ENCODE measurements at places on chromosomes 2 and 18. TPM values are rescaled to one million over a fixed set of nuclear protein-coding genes. Genes with fewer than 3 reads are reported as not detected.

- no peaks in the 10 kb centered on the region for H3K36me3 ChIP-seq
- no peak overlapping the region for H3K27ac ChIP-seq
- no peaks in the 10 kb centered on the region for H3K27me3 ChIP-seq
- H3K4me1 ChIP-seq, result no peaks in the 10 kb centered on the region
- no peak overlapping the region for H3K4me3 ChIP-seq
These were observed 638.5 kb upstream of the PKDCC start for GRCh38 chr2:41409328-41409727.

GRCh38 chr18:50590593-50590992 is 30.7 kb downstream of the MAPK4 start:
- H3K36me3 ChIP-seq, result no peaks in the 10 kb centered on the region
- no peak overlapping the region for H3K27ac ChIP-seq
- DNase-seq, result no peak
- H3K27me3 ChIP-seq, result no peaks in the 10 kb centered on the region
- H3K4me1 ChIP-seq, result peaks cover 2% of the 10 kb centered on the region
- no peak overlapping the region for H3K4me3 ChIP-seq

DNA sequence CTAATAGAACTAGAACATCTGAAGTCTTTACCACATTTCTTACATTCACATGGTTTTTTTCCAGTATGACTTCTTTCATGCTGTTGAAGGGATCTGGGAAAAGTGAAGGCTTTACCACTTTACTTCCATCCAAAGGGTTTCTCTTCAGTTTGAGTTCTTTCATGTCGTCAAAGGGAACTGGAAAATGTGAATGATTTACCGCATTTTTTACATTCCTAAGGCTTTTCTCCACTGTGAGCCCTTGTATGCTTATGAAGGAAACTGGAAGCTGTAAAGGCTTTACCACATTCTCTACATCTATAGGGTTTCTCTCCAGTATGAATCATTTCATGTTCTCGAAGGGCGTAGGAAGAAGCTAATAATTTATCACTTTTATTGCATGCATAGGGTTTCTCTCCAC is 46.7 kb downstream of the NBEAL1 start:
- H3K36me3 ChIP-seq, result peaks cover 8% of the 10 kb centered on the region
- no peaks in the 10 kb centered on the region for H3K27me3 ChIP-seq
- H3K4me3 ChIP-seq, result no peak overlapping the region
- no peak overlapping the region for H3K27ac ChIP-seq
- no peaks in the 10 kb centered on the region for H3K4me1 ChIP-seq

DNA sequence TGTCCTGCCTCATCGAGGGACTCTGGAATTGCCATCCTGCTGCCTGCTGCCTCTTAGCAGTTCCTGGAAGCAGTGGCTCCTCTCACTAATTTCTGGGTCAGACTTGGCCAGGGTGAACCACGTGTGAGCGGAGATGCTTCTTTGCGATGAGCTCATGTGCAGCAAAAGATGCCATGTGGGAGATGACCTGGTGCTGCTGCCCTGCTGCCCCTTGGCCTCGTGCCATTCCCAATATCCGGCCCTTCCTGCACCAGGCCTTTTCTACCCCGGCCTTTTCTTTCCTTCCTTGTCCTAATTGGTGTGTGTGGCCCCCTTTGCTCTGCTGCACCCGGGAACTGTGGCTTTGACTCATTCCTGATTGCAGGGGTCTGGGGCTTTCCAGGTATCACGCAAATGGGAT is 296.9 kb upstream of the HS6ST1 start:
- no peak overlapping the region for H3K27ac ChIP-seq
- H3K4me1 ChIP-seq, result no peaks in the 10 kb centered on the region
- no peak for DNase-seq
- H3K36me3 ChIP-seq, result no peaks in the 10 kb centered on the region
- no peaks in the 10 kb centered on the region for H3K27me3 ChIP-seq
- no peak overlapping the region for H3K4me3 ChIP-seq

DNA sequence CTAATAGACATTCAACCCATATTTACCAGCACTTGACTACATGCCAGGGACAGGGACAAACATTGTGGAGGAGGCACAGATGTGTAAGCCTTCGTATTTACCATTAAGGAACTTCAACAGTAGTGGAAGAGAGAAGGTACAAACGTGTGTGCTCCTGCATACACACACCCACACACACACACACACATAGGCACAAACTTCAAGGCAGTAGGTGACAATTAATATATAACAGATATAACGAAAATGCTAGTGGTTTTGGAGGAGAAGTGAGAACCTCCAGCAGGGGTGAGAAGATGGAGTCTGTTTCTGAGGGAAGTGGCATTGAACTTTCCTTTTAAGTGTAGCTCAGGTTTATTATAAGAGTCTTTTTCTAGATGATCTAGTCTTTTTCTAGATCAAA is 231.1 kb downstream of the SETBP1 start:
- peaks cover 24% of the 10 kb centered on the region for H3K27me3 ChIP-seq
- H3K4me3 ChIP-seq, result no peak overlapping the region
- H3K4me1 ChIP-seq, result peaks cover 12% of the 10 kb centered on the region
- H3K36me3 ChIP-seq, result no peaks in the 10 kb centered on the region
- no peak overlapping the region for H3K27ac ChIP-seq
- no peak for DNase-seq

DNA sequence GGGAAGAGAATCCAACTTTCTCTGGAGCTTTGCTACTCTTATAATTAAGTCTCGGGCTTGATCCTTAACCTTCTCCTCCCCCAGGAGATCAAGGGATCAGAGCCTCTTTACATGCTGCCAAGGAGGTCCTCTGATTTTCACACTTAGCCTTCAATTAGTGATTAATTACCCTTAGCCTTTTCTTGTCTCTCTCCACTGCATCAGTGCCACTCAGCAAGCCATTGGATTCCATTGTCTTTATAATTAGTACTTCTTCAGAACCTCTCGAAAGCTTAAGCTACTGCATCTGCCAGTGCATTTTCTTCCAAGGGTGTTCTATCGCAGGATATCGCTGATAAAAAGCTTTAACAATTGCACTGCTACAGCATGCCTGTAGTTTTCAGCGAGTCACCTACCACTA is 477.0 kb upstream of the MEIS1 start:
- H3K4me3 ChIP-seq, result no peak overlapping the region
- no peaks in the 10 kb centered on the region for H3K36me3 ChIP-seq
- H3K4me1 ChIP-seq, result no peaks in the 10 kb centered on the region

DNA sequence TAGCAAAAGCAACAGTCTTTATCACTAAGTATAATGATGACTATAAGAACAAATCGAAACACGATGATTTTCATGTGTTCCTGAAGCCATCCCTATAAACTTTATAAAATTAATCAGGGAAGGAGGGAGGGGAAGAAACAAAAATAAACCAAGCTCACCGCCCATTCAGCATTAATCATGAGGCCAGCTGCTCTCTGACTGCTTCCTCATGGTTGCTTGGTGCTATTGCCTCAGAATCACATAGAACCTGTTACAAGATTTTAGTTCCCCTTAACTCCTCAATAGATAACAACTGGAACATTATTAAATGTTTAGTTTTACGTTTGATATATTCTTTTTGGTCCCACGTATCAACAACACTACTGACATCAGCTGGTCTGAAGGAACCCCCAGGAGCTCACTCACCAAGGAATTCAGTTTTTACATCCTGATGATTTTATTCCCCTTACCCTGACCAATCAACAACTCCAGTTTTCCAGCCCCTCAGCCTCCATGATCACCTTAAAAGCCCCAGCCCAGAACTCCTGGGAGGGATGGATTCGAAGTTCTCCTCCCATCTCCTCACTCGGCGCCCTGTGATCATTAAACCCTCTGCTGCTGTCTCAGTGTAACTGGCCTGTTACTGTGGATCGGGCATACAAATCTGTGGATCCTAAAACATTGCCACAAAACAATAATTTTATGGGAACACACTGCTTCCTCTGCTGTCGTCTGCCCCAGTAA is 10.6 kb upstream of the HNRNPLL start:
- H3K36me3 ChIP-seq, result peaks cover 9% of the 10 kb centered on the region
- H3K27me3 ChIP-seq, result no peaks in the 10 kb centered on the region
- no peak for DNase-seq
- peaks cover 74% of the 10 kb centered on the region for H3K4me1 ChIP-seq
- no peak overlapping the region for H3K4me3 ChIP-seq

DNA sequence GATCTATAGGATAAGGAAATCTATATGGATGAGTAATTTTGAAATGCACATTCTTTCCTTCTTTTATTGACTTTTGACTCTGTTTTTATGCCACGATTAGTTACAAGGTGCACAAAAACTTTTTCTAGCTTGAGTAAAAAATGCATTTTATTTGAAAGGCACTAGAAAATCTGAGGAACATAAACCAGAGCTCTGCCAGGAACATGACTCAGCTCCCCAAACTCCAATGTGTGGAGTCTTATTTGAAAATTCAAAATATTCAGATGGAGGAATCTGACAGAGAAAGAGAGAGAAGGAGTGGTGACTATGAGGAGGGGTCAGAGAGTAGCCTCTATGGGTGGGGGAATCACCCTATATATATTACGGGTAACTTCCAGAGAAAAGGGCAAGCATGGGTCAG is 231.0 kb downstream of the DCC start:
- H3K27me3 ChIP-seq, result no peaks in the 10 kb centered on the region
- H3K36me3 ChIP-seq, result no peaks in the 10 kb centered on the region
- DNase-seq, result no peak
- no peak overlapping the region for H3K4me3 ChIP-seq

- H3K27me3 ChIP-seq, result no peaks in the 10 kb centered on the region
- DNase-seq, result no peak
- no peaks in the 10 kb centered on the region for H3K36me3 ChIP-seq
- no peaks in the 10 kb centered on the region for H3K4me1 ChIP-seq
- no peak overlapping the region for H3K27ac ChIP-seq
- H3K4me3 ChIP-seq, result no peak overlapping the region
These were observed 86.0 kb upstream of the SATB2 start for GRCh38 chr2:199543606-199544172.

DNA sequence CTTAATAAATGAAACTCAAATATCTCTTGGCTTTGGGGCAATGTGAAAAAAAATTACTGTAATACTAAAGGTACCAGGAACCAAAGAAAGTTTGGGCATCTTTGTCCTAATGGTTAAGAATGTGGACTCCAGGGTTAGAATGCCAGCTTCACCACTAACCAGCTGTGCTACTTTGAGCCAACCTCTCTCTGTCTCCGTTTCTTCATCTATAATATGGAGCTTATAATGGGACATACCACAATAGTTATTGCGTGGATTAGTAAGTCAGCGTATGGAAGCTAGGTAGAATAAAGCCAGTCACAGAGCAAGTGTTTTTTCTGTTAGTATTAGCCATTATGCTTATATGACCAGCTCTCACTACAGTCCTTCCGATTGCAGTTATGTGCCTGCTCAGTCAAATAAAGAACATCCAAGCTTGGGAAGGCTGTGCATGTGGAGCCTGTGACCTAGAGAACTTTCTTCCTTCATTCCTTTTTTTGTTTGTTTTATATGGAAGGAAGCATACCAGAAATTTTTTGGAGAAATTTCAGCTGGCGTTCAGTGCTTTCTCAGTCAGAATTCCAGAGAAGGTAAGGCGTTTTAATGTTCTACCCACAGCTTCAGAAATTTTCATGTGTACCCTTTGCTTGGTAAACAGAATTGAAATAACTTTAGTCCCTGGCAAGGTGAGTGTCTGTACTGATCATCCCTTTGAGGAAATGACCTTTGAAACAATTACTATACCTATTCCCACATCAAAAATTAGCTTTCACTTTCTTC is 114.0 kb upstream of the RND3 start:
- H3K4me3 ChIP-seq, result no peak overlapping the region
- DNase-seq, result no peak
- no peaks in the 10 kb centered on the region for H3K27me3 ChIP-seq
- H3K27ac ChIP-seq, result no peak overlapping the region
- H3K4me1 ChIP-seq, result no peaks in the 10 kb centered on the region

DNA sequence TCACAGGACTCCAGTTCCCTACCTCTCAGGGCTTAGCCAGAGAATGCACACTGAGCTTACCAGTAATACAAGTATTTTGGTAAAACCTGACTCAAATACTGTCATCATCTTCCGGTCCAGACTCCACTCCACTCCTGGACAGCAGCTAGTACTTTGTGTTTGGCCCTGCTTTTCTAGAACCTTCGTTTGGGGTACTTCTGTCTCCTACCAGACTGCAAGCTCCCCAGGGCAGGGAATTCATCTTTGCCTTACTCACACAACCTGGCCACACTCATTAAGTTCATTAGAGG is 108.9 kb upstream of the CDC42EP3 start:
- H3K4me3 ChIP-seq, result no peak overlapping the region
- H3K27ac ChIP-seq, result no peak overlapping the region
- no peaks in the 10 kb centered on the region for H3K27me3 ChIP-seq
- DNase-seq, result no peak
- no peaks in the 10 kb centered on the region for H3K4me1 ChIP-seq
- no peaks in the 10 kb centered on the region for H3K36me3 ChIP-seq

DNA sequence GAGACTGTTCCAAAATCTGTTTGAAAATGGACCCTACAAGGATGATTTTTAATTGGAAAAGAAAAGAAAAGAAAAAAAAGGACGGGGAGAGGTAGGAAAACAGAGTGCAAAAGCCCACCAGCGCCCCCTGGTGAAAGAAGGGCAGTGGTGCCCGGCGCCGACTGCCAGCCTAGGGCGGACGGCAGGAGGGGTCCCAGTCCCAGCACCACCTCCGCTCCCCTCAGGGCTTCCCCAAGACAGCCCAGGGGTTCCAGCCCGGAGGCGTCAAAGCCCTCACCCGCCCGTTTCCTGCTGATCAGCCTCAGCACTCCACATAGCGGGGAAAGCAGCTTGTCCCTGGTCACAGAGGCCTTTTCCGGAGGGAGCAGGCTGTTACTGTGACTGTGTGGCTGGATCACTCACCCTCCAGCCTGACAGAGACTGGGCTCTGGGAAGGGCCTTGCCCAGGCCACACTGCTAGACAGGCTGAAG is 213.9 kb downstream of the TFCP2L1 start:
- peaks cover 19% of the 10 kb centered on the region for H3K27me3 ChIP-seq
- H3K4me1 ChIP-seq, result no peaks in the 10 kb centered on the region
- peak; percentile 50 for DNase-seq
- H3K27ac ChIP-seq, result no peak overlapping the region

GRCh38 chr18:69845593-69846506 is 101.8 kb downstream of the CD226 start:
- no peak overlapping the region for H3K27ac ChIP-seq
- no peaks in the 10 kb centered on the region for H3K4me1 ChIP-seq
- no peak overlapping the region for H3K4me3 ChIP-seq
- H3K36me3 ChIP-seq, result no peaks in the 10 kb centered on the region

- peaks cover 20% of the 10 kb centered on the region for H3K4me1 ChIP-seq
- no peaks in the 10 kb centered on the region for H3K36me3 ChIP-seq
- DNase-seq, result no peak
- H3K27me3 ChIP-seq, result no peaks in the 10 kb centered on the region
- H3K4me3 ChIP-seq, result no peak overlapping the region
- no peak overlapping the region for H3K27ac ChIP-seq
These were observed 50.0 kb downstream of the CPO start for GRCh38 chr2:206989311-206989710.

Gene NOSTRIN
- total RNA-seq, result not detected

Gene GRB14
- not detected for total RNA-seq

Gene UPP2
- total RNA-seq, result not detected

Gene CXCR4
- total RNA-seq, result 212 TPM

Gene SLC9A2
- total RNA-seq, result not detected
